Islet precursor cell (in vitro differentiated cells): ENCODE measurements at places on chromosomes 13 and 19.
A peak's percentile ranks its signal among the peaks of the same experiment; 100 is the strongest.

DNA sequence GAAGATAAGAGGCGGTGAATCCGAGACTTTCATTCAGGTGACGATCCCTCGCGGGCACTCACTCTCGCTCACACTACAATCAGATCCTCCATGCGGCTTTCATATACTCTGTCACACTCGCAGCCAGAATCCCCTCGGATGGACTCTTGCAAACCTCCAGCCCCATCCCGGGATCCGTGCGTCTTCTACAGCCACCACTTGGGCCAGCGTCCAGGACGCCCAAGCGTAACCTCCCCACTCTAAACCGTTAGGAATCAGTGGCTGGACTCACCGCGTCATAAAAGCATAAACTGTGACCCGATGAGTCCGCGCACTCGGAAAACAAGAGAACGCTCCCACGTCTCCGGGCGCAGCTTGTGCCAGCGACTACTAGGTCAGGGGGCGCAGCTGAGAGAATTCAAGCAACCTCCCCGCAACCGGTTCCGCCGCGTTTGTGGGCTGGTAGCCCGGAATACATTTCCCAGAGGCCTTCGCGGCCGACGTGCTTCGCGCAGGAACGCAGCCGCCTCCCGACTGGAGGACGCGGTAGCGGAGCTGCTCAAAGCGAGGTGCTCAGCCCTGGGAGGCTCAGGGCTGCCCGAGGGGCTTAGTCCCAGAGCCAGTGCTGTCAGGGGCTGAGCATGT lies 27.6 kb downstream of the ZNF607 start:
- DNase-seq: peak; percentile 91

DNA sequence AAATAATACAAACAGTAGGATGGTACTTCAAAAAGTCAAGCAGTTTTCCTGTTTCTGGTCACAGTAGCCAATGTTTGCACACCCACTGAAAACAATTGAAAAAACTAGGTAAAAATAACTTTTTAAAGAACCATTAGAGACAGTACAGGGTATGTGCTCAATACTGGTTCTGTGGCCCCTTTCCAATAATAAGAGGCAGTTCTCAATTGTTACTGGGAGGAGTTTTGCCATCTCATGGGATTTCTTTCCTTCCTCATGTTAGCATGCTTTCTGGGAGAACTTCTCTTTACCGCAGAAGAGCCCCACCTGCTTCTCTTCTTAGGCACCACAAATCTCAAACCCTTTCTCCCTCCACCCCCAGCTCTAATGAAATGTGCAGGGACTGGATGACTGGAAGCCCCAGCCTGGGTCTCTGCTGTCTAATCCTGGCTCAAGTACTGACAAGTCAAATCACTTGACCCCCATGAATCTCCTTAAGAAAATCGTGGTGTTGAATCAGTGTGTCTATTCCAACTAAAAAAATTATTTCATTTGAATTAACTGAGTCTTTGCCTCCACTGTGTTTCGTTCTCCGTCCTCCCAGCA lies 14.6 kb downstream of the METTL21C start:
- DNase-seq: no peak

DNA sequence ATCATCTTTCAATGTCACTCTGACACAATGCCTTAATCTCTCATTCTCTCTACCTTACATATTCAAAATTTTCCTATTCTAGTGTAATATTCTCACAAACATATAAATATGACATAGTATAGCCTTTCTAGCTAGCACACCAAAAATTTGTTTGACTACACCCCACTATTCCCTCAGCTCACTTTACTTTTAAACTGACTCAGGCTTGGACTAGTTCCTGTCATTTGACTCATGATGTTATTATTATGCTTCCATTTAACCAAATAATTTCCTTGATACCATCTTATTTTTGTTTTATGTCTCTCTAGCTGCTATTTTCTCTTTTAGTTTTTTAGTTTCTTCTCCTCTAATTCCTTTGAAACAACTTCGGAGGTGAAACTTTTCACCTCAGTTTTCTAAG lies 1745.6 kb upstream of the PCDH20 start:
- no peak for DNase-seq

GRCh38 chr19:19817357-19817756 lies 4.2 kb downstream of the ZNF506 start:
- no peak for DNase-seq

- DNase-seq: no peak
These were observed 11.6 kb downstream of the PARP4 start for GRCh38 chr13:24500977-24501376.

DNA sequence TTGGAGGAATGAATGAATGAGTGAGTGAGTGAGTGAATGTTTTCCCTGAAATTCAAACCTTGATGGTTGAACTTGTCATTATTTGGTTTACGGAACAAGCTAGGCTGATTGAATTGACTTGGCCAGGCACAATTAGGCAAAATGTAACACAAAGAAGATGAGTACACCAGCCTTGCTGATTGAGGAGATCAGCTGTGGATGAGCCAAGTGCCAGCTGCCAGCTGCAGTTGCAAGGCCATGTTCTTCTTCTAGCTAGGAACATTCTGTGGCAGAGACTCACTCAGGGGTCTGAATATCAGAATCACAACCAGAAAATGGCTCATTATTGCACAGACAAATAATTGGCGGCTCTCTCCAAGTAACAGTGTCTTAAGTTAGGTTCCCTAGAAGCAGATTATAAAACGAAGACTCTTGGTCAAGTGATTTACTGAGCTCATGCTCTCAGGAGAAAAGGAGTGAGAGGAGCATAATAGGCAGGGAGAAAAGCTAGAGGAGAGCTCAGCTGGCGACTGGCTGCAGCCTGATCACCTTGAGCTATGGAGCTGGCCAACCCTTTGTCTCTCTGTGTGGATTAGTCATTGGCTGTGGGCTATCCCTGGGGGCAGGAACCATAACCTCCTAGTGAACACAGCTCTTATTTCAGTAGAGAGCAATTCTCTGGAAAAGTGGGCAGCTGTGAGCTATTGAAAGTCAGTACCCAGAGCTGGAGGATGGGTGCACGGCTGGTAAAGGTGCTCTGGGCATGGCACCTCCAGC lies 225.3 kb upstream of the SERP2 start:
- peak; percentile 81 for DNase-seq

GRCh38 chr19:4647676-4648644 lies 8.6 kb downstream of the TNFAIP8L1 start:
- DNase-seq: no peak
